ENCODE measurements at places on chromosomes 6 and 20. TPM values are rescaled to one million over a fixed set of nuclear protein-coding genes. Genes with fewer than 3 reads are reported as not detected.

ENPP3 gene
- 1.7 TPM for total RNA-seq

CDH4 gene
- total RNA-seq, result 2.2 TPM

EDN3 gene
- not detected for total RNA-seq

BPIFA1 gene
- total RNA-seq, result not detected

BMP2 gene
- total RNA-seq, result 6.1 TPM

DNA sequence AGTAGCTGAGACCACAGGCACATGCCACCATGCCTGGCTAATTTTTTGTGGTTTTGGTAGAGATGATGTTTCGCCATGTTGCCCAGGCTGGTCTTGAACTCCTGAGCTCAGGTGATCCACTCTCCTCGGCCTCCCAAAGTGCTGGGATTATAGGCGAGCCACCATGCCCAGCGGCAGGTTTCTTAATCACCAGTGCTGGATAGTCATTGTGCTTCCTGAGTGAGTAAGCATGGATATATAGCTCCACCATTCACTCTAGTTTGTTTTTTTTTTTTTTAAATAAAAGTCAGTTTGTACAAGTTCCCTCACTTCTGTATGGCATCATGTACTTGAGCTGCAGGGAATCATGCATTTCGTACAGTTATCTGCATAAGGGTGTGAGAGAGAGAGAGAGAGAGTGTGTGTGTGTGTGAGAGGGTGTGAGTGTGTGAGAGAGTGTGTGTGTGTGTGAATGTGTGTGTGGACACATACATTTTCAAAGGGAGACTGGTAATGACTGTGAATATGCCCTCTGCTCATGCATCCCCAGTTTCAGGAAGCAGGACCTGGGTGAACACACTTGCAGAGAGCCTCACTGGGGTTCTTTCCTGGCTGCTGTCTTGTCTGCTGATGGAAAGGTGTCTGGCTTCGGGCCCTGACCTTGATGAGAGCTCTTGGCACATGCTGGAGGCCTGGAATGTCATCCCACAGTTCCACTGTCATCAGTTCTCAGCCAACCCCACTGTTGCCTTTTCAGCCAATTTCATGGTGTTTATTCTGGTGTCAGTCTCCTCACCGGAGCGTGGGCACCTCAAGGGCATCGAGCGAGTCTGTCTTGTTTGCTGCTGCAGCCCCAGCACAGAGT is 65.0 kb upstream of the XRN2 start:
- DNase-seq, result no peak

GRCh38 chr6:125363824-125364165 is 62.0 kb upstream of the HDDC2 start:
- DNase-seq, result no peak

- DNase-seq, result no peak
These were observed 26.4 kb downstream of the GDAP1L1 start for GRCh38 chr20:44273231-44274215.

DNA sequence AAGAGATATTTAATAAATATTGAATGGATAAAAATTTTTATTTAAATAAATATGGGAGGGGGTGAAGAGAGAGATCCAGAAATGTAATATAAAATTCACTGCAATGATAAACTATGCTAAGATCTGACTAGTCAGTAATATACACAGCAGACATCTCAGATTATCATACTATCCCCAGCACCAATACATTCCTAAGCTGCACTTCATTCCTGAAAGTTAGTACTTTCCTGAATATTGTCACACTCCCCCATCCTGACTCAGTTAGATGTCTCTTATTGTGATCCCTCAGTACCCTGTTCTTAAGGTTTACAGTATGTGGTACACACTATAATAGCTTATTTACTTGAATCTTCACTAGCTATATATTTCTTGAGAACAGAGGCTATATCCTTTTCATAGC is 88.3 kb upstream of the KCNQ5 start:
- DNase-seq, result no peak

DNA sequence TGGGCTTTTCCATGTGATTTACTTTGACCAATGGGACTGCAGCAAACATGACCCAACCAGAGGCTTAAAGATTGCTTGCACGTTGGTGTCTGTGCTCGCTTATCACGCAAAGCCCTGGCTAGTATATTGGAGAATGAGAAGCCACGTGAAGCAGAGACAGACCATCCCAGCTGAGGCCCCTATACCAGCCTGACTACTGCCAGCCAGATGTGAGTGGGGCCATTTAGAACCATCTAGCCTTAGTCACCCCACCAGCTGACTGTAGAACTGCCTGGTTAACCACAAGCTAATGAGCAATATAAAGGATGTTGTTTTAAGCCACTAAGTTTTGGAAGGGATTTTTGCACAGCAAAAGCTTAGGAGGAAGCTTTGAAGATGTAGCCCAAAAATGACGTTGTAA is 74.5 kb downstream of the MACROD2 start:
- no peak for DNase-seq

DNA sequence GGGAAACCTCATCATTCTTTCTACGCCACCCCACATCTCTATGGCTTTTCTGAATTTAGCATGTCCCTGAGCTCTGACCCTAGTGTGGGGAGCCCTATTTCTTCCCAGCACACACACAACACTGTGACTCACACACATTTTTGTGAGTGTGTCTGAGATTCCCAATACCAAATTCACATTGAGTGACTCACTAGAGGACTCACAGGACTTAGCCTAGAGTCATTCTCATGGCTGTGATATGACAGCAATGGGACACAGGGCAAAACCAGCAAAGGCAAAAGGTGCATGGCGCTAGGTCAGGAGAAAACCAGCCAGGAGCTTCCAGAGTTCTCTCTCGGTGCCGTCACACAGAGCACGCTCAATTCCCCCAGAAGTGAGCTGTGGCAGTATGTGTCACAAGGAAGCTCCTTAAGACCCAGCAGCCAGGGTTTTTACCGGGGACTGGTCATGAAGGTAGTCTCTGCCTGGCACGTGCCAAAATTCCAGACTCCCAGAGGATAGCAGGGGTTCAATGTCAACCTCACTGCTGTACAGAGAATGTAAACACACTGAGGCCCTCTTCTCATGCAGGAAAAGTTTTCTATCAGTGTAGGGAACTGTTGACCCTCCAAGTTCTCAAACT is 6.2 kb downstream of the CSTL1 start:
- no peak for DNase-seq

GRCh38 chr20:4008026-4008413 is 7.3 kb downstream of the RNF24 start:
- DNase-seq, result no peak

GRCh38 chr6:36825452-36825851 is 13.8 kb downstream of the CPNE5 start:
- no peak for DNase-seq

DNA sequence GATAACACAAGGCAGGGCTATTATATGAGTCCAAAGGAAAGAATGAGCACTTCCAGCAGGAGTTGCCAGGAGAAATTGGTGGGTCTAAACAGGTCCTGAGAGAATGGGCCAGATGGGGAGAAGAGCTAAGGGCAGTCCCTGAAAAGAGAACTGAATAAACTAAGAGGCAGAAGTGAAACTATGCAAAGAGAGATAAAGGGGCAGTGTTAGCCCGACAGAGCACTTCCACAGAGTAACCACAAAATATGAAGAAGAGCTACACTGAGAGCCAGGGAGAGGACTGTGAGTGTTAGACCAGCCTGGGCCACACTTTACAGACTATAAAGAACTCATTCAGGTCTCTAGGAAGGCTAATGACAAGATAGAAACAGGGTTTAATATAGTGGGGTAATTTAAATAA is 43.8 kb downstream of the RALGAPA2 start:
- no peak for DNase-seq
